ENCODE measurements at places on chromosomes 1 and 21. TPM values are rescaled to one million over a fixed set of nuclear protein-coding genes. Genes with fewer than 3 reads are reported as not detected.
A peak's percentile ranks its signal among the peaks of the same experiment; 100 is the strongest.

The WDR64 gene
- total RNA-seq, result not detected

The PRDM16 gene
- total RNA-seq, result 6.5 TPM

The FMO2 gene
- 2.7 TPM for total RNA-seq

The SPRR2B gene
- not detected for total RNA-seq

The EPHB2 gene
- total RNA-seq, result 8.7 TPM

The CHI3L2 gene
- total RNA-seq, result 2.4 TPM

The PYHIN1 gene
- total RNA-seq, result not detected

- DNase-seq, result peak; percentile 65
Measured at GRCh38 chr1:241638909-241639622, 1.1 kb downstream of the CHML start.

GRCh38 chr1:106620521-106620954 is 435.9 kb upstream of the PRMT6 start:
- peak; percentile 83 for DNase-seq

GRCh38 chr1:247172996-247173395 is 1.2 kb upstream of the ZNF124 start:
- DNase-seq, result no peak

DNA sequence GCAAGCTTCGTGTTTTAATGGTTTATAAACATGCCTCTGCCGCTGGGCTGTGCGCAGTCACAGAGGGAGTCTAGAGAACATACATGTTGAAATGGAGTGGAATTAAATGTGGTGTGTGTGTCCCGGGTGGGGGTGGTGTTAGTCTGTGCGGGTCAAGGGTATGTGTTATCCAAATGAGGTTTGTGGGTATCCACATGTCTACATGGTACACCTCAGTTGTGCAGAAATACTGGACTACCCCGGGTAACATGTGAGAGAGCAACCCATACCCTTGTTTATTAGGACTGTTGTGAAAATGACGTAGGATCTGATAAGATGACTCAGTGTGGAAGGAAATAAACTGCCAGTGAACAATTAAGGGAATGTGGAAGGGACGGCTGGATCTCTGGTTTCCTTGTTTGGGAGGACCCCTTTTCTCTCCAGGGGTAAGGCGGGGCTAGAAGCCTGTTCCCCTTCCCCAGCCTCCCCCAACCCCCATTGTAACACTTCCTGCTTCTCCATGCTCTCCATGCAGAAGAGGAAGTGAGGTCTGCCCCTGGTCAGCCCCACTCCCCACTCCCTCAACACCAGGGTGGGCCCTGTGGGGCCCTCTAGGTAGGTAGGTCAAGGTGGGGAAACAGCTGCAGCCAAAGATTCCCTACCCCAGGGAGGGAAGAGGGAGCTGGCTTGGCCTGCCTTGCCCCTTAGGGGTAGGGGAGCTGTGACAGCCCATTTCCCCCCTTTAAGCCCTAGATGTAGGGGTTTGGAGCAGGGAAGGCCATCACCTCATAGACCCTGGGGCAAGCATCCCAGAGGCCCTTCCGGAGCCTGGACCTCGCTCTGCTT is 690 bp downstream of the EPS8L3 start:
- DNase-seq, result peak; percentile 95

DNA sequence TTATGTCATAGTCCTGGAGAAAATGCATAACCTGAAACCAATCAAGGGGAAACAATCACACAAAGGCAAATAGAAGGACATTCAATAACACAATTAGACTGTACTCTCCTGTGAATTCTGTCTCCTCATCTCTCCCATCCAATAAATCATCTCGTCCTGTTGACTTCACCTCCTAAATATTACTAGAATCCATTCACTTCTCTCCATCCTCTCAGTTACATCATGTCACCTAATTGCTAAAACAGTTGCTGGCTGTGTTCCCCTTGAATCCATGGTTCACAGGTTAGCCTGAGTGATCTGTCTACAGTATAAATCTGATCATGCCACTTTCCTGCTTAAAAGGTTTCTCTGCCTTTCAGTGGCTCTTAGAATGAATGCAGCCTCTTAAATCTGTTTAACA is 220.2 kb downstream of the TGFB2 start:
- DNase-seq, result no peak

DNA sequence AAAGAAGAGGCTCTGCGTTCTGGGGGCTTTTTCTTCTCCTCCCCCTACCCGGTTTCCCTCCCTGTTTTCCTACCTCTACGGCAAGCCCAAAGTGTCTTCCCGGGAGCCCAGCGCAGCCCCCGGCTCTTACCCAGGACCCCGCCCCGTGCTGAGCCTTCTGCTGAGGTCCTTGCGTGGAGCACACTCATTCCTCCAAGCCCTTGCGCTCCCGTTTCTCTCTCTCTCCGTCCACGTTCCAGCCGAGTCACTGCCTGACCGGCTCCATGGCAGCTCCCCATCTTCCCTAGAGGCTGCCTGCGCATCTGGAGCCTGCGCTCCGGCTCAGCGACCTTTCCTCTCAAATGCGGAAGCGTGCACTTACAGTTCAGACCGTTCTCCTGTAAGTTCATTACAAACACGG is 24.9 kb upstream of the PDXK start:
- DNase-seq, result peak; percentile 6

- DNase-seq, result peak; percentile 78
Measured at GRCh38 chr1:177959811-177960515, 9.9 kb downstream of the SEC16B start.

DNA sequence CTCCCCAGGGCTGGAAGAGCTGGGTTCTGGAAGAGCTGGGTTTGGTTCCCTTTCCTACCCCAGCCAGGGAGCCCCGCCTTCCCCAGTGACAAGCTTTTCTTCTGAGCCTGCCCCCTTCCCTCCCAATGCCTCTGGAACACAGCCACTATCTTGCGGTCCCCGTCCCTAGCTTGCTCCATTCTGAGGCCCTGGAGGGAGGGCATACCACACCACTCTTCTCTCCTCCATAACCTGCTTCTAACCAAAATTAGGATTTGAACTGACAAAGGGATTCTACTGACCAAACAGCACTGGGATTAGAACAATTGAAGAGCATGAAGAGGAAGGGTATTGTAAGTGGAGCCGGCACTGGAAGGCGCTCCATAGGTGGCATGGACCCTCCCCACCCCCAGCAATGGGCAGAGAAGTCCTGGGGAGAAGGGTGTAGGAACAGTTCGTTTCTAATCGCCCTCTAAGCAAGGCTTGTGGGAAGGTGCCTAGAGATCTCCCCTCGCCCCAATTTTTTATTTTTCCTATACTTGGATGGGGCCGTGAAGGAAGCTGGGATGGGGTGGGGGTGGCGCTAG is 690 bp downstream of the C1orf216 start:
- peak; percentile 95 for DNase-seq

GRCh38 chr1:51666478-51666877 is 49.6 kb downstream of the OSBPL9 start:
- peak; percentile 31 for DNase-seq

DNA sequence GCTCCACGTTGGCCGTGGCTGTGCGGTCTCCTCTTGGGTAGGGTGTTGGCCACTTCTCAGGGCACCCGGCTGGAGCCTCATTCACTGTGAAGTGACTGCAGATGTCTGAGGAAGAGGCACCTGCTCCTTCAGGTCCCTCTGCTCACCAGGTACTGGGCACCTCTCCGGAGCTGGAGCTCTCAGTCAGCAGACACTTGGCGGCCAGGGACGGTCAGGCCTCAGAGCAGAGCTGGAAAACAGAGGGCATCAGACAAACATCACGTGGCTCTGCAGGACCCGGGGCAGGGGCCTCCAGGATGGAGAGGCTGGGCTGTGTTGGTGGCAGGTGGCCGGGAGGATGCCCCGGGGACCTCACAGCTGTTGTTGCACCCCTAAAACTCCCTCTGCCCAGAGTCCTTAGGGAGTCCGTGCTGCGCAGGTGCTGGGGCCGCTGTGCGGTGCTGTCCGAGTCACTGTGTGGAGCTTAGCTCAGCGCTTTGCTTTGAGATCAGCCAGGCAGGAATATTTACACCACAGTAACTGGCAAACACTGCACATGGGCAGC is 59.7 kb downstream of the SLX9 start:
- no peak for DNase-seq

- DNase-seq, result no peak
Measured at GRCh38 chr1:198449261-198449660, 91.2 kb downstream of the ATP6V1G3 start.

GRCh38 chr1:172326136-172326535 is 94.3 kb upstream of the C1orf105 start:
- DNase-seq, result no peak

- DNase-seq, result no peak
Measured at GRCh38 chr1:23357138-23357908, 12.3 kb downstream of the ZNF436 start.

DNA sequence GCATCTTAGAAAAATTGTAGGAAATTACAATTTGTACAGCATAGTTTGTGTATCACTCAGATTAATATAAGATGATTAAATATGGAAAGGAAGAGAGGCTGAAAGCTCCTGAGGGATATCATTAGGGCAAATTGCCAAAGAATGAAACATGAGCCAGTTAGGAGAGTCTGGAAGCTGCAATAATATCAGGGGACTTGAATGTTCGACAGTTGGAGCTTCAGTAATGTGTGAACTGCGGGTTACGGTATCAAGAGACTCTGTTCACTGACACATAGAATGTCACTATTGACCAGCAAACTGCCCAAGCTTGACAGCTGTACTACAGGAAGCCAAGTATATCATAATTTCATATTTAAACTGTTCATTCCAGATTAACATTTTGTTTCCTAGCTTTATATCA is 157.2 kb downstream of the DENND1B start:
- no peak for DNase-seq

GRCh38 chr21:38567335-38567969 is 69.2 kb upstream of the ERG start:
- no peak for DNase-seq

DNA sequence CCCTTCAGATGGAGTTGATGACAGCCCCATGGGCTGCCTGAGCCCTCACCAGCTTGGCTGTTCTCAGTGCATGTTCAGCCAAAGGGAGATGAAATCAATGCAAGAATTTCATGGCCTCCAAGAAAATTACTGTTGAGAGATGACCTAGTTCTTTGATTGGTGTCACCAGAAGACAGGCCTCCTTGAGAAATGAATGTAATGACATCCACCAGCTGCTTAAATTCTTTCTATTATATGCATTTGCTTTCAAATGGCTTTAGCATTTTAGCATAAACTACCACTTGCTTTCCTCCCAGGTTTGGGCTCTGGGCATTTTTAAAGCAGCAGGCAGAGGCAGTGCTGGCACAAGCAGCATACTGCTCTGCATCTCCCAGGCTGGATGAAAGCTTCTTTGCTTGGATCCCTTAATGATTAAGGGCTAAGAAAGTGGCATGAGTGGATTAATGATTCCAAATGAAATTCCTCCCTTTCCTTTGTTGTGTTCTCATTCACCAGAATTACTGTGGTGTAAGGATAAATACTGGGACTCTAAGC is 278.4 kb downstream of the ZNF326 start:
- DNase-seq, result no peak
